NCI-H2029 treated with DMSO at 0.1 percent for 48 hours (cell line): ENCODE measurements at places on chromosomes 3 and 15.

- no peak for DNase-seq
Observed at GRCh38 chr3:25938566-25939325, 148.9 kb downstream of the OXSM start.

- DNase-seq = peak; percentile 73
Observed at GRCh38 chr3:122679085-122679881, 1.4 kb upstream of the PARP14 start.

DNA sequence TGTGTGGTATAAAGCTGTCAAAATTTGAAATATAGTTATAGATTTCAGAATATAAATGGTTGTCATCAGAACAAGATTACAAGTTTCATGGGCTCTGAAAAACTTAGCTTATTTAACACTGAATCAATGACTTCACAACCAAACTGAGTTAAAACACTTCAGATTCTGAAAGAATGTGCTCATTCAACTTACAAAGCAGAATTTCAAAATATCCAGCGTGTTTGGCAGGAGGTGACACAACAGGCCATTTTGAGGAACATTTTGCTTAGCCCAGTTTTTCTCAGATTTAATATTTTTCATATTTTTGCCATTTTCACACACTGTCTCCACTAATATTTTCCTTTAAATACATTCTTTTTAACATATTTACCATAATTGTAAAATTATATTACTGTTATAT is 781.1 kb downstream of the TUSC7 start:
- no peak for DNase-seq

DNA sequence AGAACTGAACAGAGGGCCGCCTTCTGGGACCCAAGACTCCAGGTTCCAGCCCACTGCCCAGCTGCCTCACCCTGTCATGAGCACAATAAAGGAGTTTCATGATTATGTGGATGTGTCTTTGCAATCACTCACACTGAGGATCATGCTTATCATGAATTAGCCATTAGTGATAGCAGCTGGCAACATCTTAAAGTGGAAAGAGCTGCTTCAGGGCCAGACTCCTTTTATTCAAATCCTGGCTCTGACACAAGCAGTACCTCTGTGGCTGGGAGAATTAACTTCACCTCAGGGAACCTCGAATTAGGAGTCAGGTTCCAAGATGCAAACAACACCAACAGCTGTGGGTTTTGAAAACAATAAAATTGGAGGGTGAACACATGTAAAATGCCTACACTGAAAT is 6.6 kb upstream of the SCAP start:
- DNase-seq = no peak

DNA sequence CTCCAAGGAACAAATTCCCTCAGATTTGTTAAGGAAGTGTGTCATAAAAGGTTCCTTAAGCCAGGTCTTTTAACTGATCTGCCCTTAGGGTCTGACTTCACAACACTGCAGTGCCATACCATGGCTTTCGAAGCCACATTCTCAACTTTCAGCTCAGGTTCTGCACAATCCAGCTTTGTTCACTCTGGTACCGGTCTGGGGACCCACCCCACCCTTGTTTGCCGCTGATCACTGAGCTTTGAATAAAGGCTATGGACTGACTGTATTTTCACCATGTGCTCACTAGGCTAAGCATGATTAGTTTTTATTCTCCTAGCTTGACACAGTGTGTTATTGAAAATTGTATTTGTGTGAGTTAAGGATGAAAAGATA is 15.9 kb downstream of the SNX1 start:
- DNase-seq = no peak

- DNase-seq = no peak
Observed at GRCh38 chr3:169676925-169677537, 13.5 kb upstream of the MECOM start.

GRCh38 chr15:27990521-27991515 is 108.3 kb downstream of the OCA2 start:
- no peak for DNase-seq

DNA sequence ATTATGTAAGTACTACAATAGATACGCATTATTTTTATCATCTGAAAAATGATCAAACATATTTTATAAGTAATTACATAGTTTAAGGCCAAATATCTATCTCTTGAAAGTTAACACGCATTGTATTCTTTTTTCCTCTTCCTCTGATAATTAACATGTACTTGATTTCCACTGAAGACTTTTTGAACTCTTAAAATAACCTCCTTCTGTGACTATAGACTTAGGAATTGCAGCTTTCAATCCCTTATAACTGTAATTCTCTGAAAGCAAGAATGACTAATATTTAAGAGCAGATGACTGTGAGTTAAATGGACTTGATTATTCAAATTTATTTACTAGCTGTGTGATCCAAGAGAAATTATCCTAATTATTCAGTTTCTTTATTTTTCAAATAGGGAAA is 730.6 kb upstream of the NECTIN3 start:
- DNase-seq = no peak

DNA sequence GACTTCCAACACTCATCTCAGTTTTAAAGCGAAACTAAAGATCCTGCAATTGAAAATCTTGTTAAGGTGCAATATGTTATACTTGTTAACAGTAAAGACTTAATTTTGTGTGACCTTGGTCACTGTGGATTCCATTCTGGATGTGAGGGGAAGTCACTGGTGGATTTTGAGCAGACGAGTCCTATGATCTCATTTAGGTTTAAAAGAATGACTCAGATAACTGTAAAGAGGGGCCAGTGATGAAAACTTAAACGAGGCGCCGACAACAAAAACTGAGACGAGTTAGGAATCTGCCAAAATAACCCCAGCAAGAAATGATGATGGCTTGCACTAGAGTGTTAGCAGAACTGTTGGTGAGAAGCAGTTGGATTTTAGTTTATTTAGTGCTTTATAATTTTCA is 56.5 kb downstream of the LRRC28 start:
- DNase-seq = no peak

DNA sequence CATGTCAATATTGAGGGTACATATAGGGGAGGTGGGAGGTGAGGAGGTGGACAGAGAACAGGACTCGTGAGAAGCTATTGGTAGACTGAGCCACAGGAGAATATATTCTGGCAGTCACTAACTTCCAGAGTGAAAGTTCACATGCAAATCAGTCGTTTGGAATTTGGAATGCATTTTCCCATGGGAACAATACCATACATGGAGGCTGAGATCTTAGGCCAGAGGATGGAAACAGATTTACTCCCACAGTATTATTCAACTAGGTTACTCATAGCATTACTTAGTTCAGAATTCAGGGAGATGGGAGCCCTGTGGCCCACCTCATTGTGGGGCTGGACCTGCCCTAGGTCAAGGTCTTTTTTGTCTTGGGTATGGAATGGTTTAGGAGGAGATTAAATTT is 36.4 kb upstream of the ABHD2 start:
- DNase-seq = no peak

GRCh38 chr15:64755427-64755940 is 19.9 kb downstream of the RBPMS2 start:
- DNase-seq = no peak

GRCh38 chr3:21624524-21624923 is 126.5 kb downstream of the ZNF385D start:
- DNase-seq = no peak

- DNase-seq = peak; percentile 53
Observed at GRCh38 chr3:196609343-196609775, 30.1 kb upstream of the NRROS start.

- DNase-seq = no peak
Observed at GRCh38 chr3:118001380-118001779, 1033.3 kb downstream of the IGSF11 start.

- no peak for DNase-seq
Observed at GRCh38 chr3:195616681-195617080, 32.9 kb upstream of the APOD start.

DNA sequence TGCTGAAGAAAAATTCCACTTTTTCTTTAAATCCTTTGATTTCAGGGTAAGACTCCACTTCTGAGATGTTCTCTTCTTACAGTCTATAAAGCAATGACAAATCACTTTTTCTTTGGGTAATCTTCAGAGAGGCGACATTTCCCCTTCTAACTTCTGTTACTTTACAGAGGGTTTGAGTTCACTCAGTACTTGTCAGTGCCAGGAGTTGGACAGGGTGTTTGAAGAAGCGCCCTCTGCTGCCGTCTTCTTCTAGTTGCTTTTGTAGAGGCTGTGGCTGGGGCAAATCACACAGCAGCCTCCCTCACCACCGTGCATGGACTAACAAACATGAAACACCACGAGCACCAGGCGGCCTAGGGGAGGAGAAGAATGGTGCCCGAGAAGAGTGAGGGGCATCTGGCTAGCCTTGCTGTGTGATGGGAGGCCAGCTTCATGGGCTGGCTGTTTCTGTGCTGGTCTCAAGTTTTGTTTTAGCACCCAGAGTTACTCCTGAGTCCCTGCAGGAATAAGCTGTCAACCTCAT is at the start of gene CD80:
Gene CD80, minus strand, starts transcription at position 174 of the 523 bp plus-strand sequence. CDS start 1,886 bp downstream, outside the sequence.
- DNase-seq = no peak

DNA sequence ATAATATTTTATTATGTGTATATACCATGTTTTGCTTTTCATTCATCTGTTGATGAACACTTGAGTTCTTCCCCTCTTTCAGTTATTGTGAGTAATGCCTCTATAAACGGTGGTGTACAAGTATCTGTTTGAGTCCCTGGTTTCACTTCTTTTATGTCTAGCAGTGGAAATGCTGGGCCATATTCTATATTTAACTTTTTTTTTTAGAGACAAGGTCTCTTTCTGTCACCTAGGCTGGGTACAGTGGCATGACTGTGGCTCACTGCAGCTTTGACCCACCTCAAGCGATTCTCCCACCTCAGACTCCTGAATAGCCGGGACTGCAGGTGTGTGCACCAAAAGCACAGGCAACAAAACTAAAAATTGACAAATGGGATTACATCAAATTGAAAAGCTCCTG is 19.9 kb downstream of the GOLM2 start:
- no peak for DNase-seq

DNA sequence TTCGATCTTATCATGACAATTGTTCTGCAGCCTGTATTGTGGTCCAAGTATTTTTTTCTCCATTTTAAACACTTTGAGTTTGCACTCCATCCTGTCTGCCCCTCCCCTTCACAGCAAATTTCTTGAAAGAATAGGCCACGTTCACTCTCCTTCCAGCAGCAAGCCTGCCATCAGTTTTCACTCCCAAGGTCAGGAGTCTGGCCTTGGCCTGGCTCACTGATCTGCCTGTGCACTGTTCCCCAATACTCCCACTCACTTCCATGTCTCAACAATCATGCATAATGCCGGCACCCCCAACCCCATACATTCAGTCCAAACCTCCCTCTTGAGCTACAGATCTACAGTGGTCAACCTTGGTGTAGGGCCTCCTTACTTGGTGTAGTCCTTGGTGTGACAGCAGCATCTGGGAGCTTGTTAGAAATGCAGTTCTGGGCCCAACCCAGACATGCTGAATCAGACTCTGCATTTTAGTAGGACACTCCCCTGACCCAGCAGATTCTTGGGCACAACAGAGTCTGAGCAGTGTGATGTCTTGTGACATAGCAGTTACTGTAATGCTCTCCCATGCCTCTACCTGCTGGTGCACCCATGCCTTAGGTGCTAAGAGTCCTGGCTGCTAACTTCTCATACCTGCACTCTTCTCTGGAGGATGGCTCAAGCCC is 58.3 kb upstream of the XCR1 start:
- DNase-seq = no peak

- no peak for DNase-seq
Observed at GRCh38 chr3:138047596-138048158, 37.7 kb downstream of the CLDN18 start.

DNA sequence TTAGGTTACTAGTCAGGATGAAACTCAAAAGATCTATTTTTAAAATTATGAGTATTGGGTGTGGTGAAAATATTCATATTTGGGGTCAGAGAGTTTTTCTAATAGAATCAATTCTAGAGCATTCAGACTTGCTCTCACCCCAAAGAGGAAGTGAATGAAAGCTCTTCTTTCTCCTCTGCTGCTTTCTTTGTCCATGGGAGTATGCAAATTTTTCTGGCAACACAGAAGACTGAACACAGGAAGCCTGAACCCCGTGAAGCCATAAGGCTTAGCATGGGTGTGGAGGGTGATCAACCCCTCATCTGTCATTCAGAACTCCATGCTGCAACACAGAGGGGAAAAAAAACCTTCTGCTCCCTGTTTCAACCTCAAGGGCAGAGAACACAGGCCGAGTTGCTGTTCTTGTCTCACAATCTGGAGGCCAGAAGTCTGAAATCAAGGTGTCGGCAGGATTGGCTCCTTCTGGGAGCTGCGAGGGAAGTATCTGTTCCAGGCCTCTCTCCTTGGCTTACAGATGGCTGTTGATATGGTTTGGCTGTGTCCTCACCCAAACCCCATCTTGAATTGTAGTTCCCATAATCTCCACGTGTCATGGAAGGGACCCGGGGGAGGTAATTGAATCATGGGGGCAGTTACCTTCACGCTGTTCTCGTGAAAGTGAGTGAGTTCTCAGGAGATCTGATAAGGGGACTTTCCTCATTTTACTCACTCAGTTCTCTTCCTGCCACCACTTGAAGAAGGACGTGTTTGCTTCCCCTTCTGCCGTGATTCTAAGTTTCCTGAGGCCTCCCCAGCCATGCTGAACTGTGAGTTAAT is 33.7 kb upstream of the CD47 start:
- no peak for DNase-seq

- DNase-seq = no peak
Observed at GRCh38 chr15:76664895-76665294, 240.2 kb downstream of the SCAPER start.

DNA sequence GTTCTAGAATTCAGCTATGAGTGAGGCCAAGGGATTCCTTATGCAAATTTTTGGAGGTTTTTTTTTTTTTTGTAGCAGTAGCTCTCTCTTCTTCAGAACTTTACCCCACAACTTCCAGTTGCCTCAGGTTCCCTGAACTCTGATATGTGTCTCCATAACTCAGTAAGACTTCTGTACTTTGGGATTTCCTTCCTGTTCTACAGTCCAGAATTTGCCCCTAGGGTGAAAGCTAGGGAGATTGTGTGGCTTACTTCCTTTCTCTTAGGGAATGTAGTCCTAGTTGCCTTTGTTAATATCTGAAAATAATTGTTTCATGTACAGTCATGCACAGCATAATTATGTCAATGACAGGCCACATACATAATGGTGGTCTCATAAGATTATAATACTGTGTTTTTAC is 30.8 kb downstream of the LRRC28 start:
- DNase-seq = no peak

DNA sequence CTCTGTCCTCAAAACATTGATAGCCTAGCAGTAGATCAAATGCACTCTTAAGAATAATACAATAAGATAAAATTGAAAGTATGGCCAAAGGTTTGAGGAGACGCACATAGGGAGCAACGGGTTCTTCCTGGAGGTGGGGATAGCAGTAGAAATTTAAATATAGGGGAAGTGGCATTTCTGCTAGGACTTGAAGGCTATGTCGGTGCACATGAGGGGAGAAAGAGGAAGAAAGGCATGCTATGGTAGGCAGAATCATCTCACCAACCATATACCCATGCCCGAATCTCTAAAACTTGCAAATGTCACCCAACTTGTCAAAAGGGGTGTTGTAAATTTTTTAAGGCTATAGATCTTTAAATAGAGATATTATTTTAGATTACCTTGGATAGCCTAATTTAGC is 735.1 kb upstream of the LMCD1 start:
- no peak for DNase-seq
